Endothelial cell (in vitro differentiated cells): ENCODE measurements at places on chromosomes 16 and 17. TPM values are rescaled to one million over a fixed set of nuclear protein-coding genes. Genes with fewer than 3 reads are reported as not detected.

CBLN1 gene
- total RNA-seq: 3.2 TPM

DNA sequence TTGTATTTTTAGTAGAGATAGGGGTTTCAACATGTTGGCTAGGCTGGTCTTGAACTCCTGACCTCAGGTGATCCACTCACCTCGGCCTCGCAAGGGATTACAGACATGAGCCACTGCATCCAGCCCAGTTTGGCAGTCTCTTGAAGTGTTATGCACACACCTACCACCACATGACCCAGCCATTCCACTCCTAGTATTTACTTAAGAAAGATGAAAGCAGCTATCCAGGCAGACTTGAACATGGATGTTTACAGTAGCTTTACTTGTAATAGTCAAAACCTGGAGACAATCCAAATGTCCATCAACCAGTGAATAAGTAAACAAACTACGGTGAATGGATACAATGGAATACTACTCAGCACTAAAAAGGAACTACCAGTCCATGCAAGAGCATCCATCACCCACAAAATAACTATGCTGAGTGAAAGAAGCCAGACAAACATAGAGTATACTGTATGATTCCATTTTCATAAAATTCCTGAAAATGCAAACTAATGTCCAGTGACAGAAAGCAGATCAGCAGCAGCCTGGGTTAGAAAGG is 37.8 kb upstream of the RASD1 start:
- DNase-seq: no peak
- peaks cover 2% of the 10 kb centered on the region for H3K27me3 ChIP-seq
- no peaks in the 10 kb centered on the region for H3K36me3 ChIP-seq
- no peak overlapping the region for H3K4me3 ChIP-seq
- H3K4me1 ChIP-seq: no peaks in the 10 kb centered on the region
- no peak overlapping the region for H3K27ac ChIP-seq

GRCh38 chr17:27670791-27671590 is 40.0 kb downstream of the LGALS9 start:
- H3K4me1 ChIP-seq: no peaks in the 10 kb centered on the region
- H3K36me3 ChIP-seq: no peaks in the 10 kb centered on the region
- no peak overlapping the region for H3K27ac ChIP-seq
- no peak for DNase-seq

- H3K36me3 ChIP-seq: no peaks in the 10 kb centered on the region
- no peak for DNase-seq
- H3K4me1 ChIP-seq: peaks cover 2% of the 10 kb centered on the region
- no peak overlapping the region for H3K27ac ChIP-seq
Measured at GRCh38 chr17:49741009-49741691, 22.8 kb downstream of the FAM117A start.
